ENCODE measurements at places on chromosomes 11 and 22.

GRCh38 chr11:3199537-3200295, 18.9 kb downstream of the MRGPRG start:
- peak; percentile 58 for DNase-seq

DNA sequence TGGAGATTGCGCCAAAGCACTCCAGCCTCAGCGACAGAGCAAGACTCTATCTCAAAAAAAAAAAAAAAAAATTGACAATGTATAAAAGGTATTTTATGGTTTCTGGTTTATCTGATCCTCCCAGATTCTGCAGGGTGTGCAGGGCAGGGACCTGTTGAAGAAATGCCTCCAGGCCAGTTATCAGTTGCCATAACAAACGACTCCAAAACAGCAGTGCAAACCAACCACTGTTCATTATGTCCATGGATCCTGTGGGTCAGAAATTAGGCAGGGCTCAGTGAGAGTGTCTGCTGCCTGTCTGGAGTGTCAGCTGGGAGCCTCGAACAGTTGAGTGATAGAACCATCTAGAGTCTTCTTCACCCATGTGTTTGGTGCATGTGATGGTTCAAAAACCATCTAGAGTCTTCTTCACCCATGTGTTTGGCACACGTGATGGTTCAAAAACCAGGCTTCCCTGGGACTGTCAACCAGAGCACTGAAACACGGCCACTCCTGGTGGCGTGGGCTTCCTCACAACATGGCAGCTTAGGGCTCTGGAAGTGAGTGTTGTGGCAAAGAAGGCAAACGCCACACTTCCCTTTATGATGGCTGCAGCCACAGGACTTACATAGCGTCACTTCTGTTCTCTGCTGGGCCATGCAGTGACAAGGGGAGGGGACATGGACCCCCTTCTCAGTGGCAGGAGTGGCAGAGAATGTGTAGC, 115.1 kb upstream of the CRYBB3 start:
- no peak for DNase-seq

GRCh38 chr11:44531636-44532035, 33.8 kb upstream of the CD82 start:
- no peak for DNase-seq

DNA sequence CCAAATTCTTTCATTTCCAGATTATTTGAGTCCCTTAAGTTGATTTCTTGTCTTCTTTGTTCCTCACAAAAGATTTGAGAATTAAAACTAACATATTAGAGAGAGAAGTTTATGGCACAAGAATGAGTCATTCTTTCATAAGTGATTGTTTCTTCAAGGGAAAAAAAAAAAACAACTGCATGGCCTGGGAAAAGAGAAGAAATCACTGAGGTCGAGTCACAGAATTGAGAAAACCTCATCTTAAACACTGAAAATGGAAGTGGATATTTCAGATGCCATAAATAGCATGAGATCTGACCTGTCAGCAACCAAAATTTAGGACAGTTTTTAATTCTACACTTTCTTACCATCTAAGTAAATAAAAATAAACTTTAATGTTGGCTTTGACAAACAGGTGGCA, 87.2 kb downstream of the CWF19L2 start:
- DNase-seq: no peak

- DNase-seq: no peak
Observed at GRCh38 chr11:102824556-102824955, 18.9 kb downstream of the MMP3 start.
